Stimulated activated CD8-positive, alpha-beta memory T cell treated with anti-CD3 and anti-CD28 coated beads, Interleukin-4, amount 100 ng/mL, for 24 hours (primary cell): ENCODE measurements at places on chromosomes 3 and 15.

DNA sequence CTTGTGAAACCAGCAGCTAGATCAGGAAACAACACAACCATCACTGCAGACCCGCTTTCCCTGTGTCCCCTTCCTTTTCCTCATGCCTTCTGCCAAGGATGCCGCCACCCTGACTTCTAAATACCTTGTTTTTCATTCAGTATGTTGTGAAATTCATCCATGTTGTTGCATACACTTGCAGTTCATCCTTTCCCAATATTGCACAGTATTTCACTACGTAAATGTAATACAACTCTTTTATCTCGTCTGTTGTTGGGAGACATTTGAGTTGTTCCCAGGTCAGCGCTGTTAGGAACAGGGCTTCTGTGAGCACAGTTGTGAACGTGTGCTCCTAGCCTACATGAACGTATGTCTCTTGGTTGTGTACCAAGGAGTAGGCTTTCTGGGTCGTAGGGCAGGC, 24.2 kb downstream of the TLNRD1 start:
- DNase-seq: no peak

- no peak for DNase-seq
These were observed 513.3 kb upstream of the CFAP20DC start for GRCh38 chr3:59563072-59563605.

DNA sequence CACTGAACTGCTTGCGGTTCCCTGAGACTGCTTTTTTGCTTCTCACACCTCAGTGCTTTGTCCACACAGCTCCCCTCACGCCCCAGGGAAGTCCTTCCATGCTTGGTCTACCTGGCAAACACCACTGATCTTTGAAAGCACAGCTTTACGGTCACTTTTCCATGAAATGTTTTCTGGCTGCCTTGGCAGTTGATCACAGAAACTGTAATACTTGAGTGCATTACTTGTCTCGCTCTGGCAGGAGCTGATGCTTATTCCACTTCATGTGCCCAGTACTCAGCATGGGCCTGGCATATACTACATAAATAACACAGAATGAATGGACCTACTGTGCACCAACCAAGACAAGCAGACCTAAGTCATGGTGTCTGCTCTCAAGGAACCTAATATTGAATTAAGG, 121.1 kb downstream of the MEX3B start:
- DNase-seq: no peak

- DNase-seq: no peak
These were observed 218.5 kb downstream of the BBX start for GRCh38 chr3:107740992-107741896.

GRCh38 chr3:16595778-16596177, 9.4 kb downstream of the DAZL start:
- DNase-seq: no peak
